DMS79 (cell line): ENCODE measurements at places on chromosomes 11 and 22.

GRCh38 chr11:94933223-94934130 is 39.9 kb downstream of the CWC15 start:
- no peak for DNase-seq

GRCh38 chr11:44939673-44940395 is 10.8 kb downstream of the TP53I11 start:
- no peak for DNase-seq

- DNase-seq = peak; percentile 36
These were observed 8.2 kb downstream of the CBX7 start for GRCh38 chr22:39144101-39144767.

DNA sequence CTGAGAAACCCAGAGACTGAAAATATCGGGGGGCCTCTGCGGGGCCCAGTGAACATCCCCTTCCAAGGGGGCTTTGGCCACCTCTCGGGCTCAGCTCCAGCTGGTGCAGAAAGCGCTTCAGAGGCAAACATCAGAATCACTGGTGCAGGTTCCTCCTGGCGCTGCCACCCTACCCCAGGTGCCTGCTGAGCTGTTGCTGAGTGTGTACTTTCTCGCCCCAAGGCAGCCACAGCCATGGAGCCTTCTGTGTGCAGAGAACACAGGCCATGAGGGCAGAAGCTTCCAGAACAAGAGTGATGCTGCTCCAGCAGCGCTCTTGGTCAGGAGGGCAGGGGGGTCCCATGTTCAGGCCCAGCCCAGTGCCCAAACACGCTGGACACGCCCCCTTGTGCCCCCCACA is 6.3 kb downstream of the DRD4 start:
- DNase-seq = no peak

- no peak for DNase-seq
These were observed 10.7 kb downstream of the CECR2 start for GRCh38 chr22:17379944-17380343.

GRCh38 chr11:44572436-44572835 is 7.0 kb downstream of the CD82 start:
- no peak for DNase-seq

DNA sequence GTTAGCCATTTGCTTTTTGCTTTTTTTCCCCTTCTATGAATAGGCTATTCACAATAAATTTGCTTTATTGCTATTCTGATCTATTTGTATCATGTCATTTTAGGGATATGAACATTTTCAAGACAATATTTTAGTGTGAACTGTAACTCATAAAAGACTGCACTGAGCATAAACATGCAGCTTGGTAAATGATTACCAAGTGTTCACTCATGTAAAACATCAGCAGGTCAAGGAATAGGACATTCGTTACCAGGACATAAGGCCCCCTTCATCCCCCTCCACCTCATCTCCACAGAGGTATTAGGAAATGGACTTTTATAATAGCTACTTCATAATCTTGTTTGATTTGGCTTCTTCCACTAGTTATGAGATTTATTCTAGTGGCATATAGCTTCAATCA is 12.4 kb downstream of the NLRP14 start:
- no peak for DNase-seq

GRCh38 chr11:79363256-79363655 is 77.6 kb downstream of the TENM4 start:
- DNase-seq = no peak

DNA sequence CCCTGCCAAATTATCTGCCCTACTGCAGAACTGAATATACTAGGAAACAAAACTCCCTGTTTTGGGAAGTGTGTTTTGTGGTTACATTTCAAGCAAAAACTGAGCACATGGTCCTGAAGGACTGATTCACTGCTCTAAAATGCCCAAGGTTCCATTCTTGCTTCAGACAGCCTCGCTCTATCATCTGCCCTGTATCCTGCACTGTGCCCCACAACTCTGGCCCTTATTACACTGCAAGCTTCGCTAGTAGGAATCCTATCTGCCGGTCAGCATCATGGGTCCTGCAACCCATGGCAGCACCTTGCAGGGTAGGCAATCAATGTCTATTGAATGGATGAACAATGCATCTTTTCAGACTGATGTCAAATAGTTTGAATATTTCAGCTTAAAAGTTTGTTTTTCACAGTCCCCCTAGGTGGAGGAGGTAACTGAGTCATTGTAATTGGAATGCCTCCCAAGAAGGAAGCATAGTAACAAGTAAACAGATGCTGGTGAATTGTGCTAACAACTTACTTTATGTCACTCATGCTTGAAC is 21.3 kb downstream of the LAYN start:
- no peak for DNase-seq

DNA sequence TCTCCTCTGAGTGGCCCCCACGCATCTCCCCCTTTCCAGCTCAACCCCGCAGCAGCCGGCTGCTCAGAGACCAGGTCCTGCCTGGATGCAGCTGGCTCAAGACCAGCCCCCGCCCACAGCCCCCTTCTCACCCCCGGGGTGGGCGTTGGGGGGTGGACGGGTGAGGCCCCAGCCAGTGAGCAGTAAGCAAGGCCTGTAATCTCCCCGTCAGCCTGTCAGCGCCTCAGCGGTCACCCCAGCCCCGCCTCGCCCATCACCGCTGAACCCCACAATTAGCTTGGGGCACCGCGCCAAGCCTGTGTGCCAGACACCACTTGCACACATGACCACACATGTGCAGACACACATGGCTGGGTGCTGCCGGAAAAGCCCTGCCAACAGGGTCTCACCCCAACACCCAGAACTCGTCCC is 5.9 kb downstream of the PLXNB2 start:
- peak; percentile 24 for DNase-seq

DNA sequence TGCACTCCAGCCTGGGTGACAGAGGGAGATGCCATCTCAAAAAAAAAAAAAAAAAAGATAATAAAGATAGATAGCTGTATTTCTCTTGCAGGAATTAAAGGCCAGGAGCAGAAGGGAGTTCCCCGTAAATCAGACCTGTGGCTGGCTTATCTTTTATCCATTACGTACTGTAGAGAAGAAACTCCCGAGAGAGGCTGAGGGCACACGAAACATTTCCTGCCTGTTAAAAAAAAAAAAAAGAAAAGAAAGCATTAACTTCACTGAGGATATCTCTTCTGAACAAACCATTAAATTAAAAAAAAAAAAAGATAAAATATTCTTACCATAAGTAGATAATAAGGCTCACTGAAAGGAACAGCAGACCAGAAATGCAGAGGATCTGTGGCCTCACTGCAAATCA is 22.5 kb downstream of the P4HA3 start:
- no peak for DNase-seq

GRCh38 chr11:123033895-123034294 is 28.0 kb downstream of the HSPA8 start:
- no peak for DNase-seq

- no peak for DNase-seq
These were observed 84.7 kb downstream of the CASP12 start for GRCh38 chr11:104813532-104813931.

DNA sequence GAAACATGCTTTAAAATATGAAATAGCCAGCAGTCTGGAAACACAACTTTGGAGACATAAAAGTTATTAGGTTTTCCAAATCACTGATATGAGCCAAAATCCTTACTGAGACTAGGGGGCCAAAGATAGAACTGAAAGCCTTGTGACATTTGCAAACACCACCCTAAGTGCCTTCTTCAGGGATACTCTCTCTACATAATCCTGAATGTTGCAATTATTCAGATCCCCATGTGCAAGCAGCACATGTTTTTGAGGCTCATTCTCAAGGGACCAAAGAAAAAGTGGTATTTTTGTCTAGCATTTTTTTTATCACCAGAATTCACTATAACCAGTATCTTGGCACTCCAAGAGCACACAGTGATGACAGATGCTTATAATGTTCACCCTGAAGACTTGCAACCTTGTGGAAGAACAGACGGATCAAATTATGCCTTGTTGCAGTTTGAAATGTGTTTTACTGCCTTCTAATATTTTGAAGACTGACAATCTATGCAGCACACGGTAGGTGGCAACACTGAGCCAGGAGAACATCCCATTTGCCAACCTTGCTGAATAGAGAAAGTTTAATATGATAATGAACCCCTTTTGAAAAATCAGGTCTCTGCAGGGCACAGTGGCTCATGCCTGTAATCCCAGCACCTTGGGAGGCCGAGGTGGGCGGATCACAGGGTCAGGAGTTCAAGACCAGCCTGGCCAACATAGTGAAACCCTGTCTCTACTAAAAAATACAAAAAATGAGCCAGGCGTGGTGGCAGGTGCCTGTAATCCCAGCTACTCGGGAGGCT is 78.5 kb downstream of the PLEKHA7 start:
- no peak for DNase-seq

- no peak for DNase-seq
These were observed 34.5 kb upstream of the SORL1 start for GRCh38 chr11:121417607-121418006.

DNA sequence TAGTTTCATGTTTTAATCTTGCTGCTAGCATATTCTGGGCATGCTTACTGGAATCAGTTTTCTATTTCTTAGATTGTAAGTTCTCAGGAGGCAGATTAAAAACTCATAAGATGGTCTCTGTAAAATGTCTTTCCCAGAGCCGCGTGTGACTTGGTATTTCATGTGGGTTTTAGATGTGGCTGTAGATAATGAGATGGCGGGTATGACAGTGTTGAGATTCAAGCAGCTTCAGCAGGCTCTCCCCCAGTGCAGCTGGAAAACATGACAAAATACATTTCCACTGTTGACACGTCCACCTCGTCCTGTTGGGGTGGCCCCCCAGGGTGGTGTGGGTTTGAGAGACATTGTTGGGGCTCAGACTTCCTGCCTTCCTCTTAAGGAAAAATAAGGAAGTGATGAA is 106.8 kb downstream of the KIRREL3 start:
- no peak for DNase-seq

GRCh38 chr11:69546735-69547370 is 65.4 kb downstream of the LINC01488 start:
- no peak for DNase-seq

DNA sequence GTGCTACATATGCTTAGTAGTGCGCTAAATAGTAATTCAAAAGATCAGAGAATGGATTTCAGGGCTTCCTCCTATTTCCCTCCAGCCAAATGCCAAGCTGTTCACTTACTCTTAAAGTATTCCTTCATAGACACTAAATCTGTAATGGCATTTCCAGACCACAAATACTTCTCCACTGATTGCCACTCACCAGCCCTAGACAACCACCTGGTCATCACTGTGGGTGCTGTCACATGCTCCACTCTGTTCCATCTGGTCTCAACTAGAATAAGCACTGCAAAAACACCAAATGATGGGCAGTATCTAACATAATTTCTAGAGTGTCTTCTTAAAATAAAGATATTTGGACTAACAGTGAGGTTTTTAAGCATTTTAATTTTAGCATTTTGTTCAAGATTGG is 341.3 kb downstream of the AASDHPPT start:
- DNase-seq = no peak

DNA sequence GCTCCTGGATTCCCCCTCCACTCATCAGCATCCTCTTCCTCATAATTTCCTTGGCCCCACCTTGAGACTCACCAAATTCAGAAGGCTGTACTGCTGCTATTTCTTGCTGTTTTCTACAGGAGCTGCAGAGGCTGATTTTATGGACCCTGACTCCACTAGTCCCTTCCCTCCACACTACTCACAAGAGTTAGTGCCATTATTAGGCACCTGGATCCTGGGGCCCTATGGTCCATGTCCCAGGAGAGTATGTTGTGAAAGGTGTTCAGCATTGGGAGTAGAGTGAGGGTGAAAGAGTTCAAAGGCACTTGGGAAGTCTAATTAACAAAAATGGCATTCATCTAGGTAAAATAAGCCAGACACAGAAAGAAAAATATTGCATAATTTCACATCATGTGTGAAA is at the start of gene OR56A4:
OR56A4 (minus strand) TSS at position 101 of the 400 bp plus-strand sequence. CDS start 3,954 bp downstream, outside the sequence.
- no peak for DNase-seq

DNA sequence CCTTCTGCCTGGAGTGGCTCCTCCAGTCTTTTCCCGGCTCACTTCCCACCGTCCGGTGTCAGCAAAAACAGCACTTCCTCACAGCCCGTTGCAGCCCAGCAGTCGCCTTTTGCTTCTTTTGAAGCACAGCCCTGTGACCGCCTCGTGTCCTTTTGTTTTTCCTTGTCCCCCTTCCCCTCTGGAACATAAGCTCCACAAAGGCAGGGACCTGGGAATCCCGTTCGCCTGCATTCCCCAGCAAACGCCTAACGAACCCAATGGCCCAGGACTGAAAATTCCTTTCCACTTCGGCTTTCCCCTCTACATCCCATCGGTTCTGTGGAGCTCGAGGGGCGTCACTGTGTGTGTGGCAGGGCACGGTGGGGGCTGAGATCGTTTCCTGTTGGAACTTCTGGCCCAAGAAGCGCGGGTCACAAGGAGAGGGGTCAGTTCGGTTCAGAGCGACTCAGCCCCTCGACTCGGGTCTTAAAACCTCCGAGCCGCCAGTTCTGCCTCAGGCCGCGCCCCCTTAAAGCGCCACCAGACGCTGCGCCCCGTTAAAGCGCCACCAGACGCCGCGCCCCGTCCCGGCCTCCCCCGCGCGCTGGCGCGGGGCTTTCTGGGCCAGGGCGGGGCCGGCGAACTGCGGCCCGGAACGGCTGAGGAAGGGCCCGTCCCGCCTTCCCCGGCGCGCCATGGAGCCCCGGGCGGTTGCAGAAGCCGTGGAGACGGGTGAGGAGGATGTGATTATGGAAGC is 841 bp downstream of the RIC8A start:
- DNase-seq = peak; percentile 3

DNA sequence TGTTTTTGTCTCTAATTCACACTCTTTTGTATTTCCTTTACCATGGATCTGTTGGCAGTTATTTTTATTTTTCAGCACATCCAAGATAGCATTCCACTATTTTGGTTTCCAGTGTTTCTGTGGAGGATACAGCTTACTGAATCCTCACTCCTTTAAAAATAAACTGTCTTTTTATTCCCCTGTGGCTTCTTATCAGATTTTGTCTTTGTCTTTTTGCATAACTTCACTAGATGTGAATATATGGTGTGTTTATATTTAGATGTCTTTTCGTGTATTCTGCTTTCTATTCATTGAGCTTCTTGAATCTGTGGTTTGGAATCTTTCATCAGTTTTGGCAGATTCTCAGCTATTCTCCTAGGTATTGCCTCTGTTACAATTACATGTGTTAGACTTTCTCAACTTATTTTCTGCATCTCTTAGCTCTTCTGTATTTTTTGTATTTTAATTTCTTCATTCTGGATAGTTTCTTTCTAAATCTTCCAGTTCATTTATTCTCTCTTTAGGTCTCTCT is 7.4 kb upstream of the ATXN10 start:
- no peak for DNase-seq

DNA sequence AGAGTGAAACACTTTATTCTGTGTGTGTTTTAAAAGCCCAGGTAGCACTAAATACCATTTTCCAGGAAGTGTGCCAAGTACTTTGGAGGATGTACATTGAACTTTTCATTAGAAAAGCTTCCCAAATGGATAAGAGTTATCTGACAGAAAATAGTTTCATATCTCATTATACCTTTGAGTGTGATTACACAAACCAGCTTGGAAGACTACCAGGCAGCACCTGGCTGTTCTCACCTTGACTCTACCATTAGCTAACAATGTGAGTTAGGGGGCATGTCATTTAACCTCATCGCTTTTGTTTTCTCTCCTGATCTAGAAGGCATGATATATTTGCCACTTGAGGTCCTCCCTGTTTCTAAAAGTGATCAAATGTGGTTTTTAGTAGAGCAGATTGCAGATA is 50.2 kb downstream of the GRM5 start:
- no peak for DNase-seq

- DNase-seq = no peak
These were observed 47.0 kb upstream of the GNAZ start for GRCh38 chr22:23023294-23023693.

- no peak for DNase-seq
These were observed 580 bp downstream of the ILK start for GRCh38 chr11:6604081-6604626.

- no peak for DNase-seq
These were observed 35.9 kb downstream of the MUC6 start for GRCh38 chr11:1000357-1001278.
